Activated CD8-positive, alpha-beta T cell treated with anti-CD3 and anti-CD28 coated beads for 36 hours (primary cell): ENCODE measurements at places on chromosomes 7 and 10.

GRCh38 chr10:49138361-49138891, 4.6 kb upstream of the FAM170B start:
- no peak for DNase-seq

DNA sequence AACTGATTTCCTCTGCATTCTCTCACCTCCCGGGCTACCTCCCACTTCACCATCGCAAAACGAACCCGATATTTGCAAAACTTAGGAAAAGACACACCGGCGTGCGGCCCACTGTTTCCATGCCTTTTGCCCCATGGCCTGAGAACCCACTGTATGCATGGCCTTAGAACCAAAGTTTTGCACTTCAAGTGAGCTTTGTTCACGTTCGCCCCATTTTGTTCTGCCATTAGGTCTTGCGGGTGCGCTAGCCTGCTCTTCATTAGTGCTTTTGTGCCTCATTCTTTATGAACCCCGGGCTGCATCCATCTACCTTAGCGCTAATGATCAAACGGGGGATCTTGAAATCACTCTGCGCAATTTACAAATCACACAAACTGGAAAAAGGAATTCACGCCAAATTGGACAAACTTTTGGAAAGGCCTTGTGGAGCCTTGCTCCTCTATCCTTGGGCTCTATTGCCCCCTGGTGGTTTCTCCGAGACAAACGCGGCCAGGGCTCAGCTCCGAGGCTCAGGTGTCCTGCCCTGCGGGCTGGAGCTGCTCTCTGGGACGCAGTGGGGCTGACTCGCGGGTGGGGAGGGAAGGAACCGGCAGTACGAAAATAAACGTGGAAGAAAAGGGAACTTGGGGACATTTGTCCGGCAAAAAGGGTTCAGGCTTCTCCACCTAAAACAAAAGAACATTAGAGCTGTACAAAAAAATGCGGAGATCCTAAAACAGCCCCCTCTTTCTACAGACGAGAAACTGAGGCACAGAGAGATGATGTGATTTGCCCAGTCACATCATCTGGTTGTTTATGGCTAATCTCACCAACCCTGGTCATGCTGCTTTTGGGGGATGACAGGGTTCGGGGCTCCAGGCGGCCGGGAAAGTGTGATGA, 300.4 kb upstream of the NFE2L3 start:
- DNase-seq = peak; percentile 76

DNA sequence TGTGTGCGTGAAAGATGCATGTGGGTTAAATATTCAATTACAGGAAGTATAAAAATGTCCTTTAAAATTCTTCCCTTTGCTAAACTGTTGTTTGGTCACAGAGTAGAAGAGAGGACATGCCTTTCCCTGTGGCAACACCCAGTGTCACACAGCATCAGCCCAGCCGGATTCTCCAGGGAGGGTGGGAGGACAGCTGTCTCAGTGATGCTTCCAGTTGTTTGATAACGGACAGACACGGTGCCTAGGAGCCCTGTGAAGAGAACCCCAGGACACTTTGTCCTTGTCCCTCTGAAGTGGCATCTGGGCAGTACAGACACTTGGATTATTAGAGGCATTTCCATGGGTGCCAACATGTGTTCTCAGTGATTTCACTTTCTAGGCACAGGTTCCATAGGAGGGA, 306.6 kb upstream of the LRGUK start:
- DNase-seq = no peak

GRCh38 chr7:47439181-47439667, 142.7 kb downstream of the TNS3 start:
- no peak for DNase-seq

DNA sequence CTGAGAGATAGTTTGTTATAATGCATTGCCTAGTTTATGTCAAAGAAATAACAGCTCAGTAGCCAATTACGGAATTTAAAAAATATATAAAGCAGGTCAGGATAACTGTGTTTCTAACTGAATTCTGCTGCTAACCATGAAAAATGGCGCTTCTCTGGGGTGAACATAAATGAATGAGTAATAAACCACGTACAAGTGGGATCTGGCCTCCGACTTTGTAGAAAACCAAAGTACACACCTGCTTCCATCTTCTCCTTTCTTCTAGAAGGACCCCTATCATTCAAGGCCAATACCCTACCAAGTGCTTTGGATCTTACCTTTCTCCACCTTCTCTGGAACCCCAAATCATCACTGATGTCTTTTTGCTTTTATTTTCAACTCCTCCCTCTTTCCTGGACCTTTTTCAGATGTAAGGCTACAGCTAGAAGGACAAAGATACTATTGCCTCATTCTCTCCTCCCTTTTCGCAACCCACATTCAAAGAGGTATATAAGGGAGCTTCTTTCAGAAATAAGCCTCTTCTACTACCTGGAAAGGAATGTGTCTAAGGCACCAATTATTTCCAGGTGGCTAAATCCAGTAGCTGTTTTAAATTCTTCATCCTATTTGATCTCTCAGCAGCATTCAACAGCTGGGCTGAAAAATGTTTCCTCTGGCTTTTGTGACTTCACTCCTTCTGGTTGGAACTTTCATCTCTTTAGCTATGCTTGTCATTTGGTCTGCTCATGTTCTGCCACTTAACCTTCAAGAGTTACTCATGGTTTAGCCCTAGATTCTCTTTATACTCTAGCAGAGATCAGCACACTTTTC, 37.7 kb downstream of the NAMPT start:
- DNase-seq = no peak

DNA sequence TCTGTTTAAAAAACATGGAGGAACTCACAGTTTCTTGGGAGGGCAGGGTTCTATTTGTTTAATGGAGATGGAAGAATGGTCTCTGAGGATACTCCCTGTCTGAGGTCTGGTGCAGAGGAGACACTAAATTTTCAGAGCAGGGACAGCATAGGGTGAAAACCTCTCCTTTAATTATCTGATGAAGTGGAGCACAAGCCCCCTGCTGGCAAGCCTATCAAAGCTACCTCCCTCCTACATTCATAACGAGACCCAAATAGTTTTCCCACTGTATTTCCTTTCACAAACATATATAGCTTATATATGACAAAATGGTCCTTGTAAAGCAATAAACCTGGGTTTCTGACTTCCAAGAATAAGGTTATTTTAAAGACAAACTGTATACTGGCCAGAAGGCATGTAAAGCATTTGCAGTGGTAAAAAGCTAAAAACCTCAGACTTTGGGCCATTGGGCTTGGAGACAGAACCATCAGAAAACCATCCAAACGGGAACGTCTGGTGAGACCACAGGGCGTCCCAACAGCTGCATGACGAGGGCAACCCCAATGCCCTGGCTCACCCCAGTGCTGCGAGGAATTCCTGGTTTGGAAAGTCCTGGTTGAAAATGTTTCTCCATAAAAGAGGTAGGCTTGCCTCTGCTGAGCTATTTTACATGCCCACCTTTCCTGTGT, 201.3 kb downstream of the FANK1 start:
- no peak for DNase-seq

DNA sequence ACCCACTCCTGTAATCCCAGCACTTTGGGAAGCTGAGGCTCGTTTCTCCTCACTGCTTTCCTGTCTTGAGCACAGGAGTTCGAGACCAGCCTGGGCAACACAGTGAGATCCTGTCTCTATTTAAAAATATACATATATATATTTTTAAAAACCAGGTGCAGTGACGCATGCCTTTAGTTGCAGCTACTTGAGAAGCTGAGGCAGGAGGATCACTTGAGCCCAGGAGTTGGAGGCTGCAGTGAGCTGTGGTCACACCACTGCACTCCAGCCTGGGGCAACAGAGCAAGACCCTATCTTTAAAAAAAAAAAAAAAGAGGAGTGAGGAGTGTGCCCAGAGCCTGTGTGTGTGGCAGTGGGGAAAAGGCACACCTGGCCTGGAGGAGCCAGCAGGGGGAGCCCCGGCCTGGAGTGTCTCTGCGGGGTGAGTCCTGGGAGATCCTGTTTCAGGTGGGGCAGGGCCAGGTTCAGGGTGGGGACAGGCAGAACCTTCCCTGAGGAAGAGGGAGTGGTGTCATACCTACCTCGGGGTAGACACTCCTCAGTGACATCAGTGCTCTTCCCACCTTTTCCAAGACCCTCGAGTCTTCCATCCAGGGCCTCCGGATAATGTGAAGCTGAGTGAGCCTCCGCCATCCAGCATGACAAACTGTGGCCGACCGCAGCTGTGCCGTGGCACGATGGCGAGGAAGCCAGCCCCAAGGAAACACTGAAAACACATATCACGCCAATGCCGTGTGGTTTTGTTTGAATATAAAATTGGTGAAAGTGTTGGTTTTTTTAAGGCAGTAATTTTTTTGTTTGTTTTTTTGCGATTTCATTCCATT, 9.0 kb upstream of the ARPC1B start:
- peak; percentile 68 for DNase-seq

DNA sequence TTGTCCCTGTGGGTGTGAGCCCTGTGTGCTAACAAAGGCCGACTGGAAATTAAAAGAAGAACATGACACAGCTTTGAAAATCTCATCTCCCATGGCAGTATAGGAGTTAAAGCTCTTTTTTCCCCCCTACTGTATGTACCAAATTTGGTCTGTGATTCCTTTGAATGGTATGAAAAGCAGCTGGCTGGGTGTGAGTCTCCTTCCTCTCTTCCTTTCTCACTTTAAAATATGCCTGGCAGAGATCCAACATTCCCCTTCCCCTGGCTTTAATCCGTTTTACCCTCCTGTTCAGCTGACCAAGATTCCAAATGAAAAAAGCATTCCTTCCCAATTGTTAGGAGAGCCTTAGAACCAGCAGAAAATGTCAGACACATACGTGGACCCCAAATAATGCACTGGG, 225.0 kb upstream of the CELF2 start:
- no peak for DNase-seq

- no peak for DNase-seq
Observed at GRCh38 chr7:25381818-25382589, 153.7 kb upstream of the NPVF start.

DNA sequence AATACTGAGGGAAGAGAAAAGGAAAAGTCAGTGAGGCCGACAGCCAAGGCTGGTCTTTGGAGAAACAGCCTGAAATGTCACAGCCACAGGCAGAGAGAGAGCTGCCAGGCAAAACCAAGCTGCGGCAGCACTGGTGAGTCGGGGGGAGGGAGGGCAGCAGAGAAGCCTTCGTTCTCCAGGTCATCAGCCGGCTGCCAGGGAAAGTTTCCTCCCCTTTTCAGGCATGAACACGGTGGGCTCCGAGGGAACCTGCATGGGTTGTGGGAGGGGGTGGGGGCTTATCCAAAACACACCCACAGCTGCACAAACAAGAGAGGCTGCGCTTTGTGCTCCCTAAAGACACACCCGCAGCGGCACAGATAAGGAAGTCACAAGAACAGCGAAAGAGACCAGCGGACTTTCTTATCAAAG, 62.3 kb upstream of the NKX6-2 start:
- no peak for DNase-seq

DNA sequence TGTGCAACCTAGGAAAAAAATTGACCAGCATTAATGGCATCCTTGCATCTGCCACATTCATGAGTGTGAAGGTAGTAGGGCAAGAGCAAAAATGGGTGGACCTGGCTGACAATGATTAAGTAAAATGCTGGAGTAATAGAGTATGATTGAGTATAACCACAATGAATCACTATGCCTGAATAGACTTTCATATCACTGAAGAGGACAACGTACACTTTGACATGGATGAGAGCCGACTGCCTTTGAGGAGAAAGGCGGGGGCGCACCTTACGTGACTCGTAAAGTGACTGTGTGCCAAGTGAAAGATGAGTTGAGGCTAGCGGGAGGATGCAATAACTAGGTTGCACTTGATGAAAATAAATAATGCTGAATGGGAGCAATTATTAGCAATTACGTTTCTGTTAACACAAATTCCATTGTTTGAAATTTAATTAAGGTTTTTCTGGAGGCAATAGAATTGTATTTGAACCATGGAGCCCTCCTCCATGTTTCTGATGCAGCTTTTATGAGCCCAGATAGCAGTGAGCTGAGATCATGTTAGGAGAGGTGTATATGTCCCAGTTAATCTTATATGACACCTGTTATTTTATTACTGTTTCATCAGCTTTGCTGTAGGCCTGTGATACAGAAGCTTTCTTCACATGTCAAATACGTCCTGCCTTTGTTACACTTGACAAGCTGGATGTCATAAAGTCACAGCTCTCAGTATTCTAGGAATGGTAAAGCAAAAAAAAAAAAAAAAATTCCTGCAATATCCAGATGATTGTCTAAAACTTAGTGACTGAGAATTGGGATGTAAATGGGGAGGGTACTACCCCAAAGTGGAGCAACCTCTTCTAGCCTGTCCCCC, 596.5 kb downstream of the NXPH1 start:
- DNase-seq = no peak

- no peak for DNase-seq
Observed at GRCh38 chr10:77193001-77193400, 444.6 kb downstream of the KCNMA1 start.

- peak; percentile 79 for DNase-seq
Observed at GRCh38 chr10:80356563-80356988, at the start of the genes DYDC1 and DYDC2. Gene DYDC1, minus strand, starts transcription at chr10:80356755. Its CDS starts 4,154 bp downstream, at chr10:80352601. Gene DYDC2, plus strand, starts transcription at chr10:80356781. Its CDS starts 5,663 bp downstream, at chr10:80362444.

DNA sequence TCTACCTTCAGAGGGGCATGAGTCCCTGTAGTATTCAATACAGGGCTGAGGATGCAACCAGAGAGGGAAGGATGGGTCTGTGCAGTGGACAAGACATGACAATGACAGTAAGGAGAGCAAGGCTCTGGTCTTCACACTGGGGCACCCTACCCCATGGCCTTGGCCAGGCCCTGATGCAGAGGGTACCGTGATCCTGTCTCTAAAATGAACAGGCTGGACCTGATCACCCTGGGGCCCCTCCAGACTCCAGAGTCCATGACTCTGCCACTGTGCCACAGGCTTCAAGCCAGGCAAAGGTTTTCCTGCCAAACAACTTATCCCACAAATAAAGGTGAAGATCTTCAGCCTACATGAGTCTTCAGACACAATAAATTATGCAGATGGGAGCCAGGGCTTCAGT, 4.9 kb downstream of the MAT1A start:
- DNase-seq = no peak

DNA sequence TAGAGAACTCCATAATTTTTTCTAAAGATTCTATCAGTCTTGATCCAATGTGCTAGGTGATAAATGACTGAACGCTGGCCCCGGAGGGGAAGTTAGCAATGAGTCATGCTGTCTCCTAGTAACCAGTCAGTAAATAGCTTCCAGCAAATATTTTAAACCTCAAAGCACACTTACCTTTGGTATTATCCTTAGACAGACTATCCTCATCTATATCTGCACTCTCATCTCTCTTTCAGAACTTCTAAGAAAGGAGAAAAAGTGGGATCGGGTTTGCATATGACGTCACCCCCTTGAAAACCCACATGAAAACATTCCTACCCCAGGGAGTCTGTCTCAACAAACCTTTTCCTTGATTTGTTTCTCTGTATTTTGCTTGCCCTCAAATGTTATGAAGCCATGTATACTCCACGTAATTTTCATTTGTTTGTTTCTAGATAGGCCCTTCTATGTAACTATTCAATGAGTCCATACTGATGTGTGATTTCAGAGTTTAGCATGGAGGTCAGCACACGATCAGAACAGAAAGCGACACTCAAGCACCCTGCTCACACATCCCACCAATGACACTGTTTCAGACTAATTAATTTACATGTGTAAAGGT, 174.9 kb upstream of the NRP1 start:
- DNase-seq = peak; percentile 56

DNA sequence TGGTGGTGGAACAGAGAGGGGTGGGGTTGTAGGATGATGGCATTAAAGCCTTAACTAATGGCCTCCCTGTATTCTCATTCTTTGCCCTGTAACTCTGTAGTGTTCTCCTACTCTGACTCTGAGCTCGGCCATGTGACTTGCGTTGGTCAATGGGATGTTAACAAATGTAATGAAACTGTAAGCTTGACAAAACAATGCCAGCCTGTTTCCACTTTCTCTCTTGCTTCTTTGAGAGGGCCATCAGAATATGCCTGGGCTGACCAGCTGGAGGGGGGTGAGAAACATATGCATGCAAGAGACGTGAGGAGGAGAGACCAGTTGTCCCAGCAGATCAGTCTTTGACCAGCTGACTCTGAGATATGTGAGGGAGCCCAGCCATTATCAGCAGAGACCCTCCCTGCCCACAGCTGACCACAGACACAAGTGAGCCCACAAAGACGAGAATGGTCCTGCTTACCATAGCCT, 100.6 kb downstream of the ICA1 start:
- DNase-seq = no peak
